ENCODE measurements at places on chromosomes 5 and 9.

DNA sequence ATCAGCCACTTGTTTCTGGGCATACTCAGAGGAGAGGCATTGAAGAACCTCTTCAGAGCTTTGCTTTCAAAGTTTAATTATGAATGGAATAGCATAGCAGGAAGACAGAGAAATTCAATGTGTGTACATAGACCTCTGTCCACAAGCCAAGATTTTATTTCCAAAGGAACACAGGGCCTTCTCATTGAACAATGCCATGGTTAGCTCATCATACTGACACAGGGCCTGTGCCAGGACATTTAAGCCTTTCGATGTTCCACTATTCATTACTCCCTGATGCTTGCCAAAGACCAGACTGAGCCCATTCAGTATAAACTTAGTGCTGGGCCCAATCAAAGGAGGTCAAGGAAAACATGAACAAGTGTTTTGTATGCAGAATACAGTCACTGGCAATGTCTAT is 280.8 kb downstream of the FBXL17 start:
- no peak overlapping the region for H3K27ac ChIP-seq
- no peaks in the 10 kb centered on the region for H3K4me1 ChIP-seq
- H3K36me3 ChIP-seq: no peaks in the 10 kb centered on the region
- no peak for DNase-seq
- H3K27me3 ChIP-seq: no peaks in the 10 kb centered on the region

DNA sequence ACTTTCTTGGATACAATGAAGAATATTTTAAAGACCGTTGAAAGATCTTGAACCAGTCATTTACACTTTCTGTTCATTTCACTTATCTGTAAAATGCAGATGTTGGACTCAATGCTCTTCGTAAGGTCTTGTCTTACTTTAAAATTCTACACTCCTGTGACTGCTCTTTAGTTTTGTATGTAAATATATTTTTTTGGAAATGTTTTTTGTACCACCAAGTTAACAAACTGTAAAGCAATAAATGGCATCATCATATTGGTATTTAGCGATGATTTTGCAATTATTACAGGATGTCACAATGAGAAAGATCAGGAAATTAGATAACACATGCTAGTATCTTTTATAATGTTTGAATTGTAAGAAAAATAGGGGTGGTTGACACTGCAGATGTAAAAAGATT is 80.8 kb upstream of the GNAQ start:
- no peak overlapping the region for H3K4me3 ChIP-seq
- H3K36me3 ChIP-seq: no peaks in the 10 kb centered on the region
- H3K27me3 ChIP-seq: peaks cover 3% of the 10 kb centered on the region
- no peak for DNase-seq
- no peaks in the 10 kb centered on the region for H3K4me1 ChIP-seq
- H3K27ac ChIP-seq: no peak overlapping the region

GRCh38 chr5:178429156-178429468 is 161.1 kb downstream of the COL23A1 start:
- DNase-seq: no peak
- H3K36me3 ChIP-seq: peaks cover 3% of the 10 kb centered on the region
- H3K27me3 ChIP-seq: peaks cover 5% of the 10 kb centered on the region
- peaks cover 39% of the 10 kb centered on the region for H3K4me1 ChIP-seq
- no peak overlapping the region for H3K4me3 ChIP-seq

DNA sequence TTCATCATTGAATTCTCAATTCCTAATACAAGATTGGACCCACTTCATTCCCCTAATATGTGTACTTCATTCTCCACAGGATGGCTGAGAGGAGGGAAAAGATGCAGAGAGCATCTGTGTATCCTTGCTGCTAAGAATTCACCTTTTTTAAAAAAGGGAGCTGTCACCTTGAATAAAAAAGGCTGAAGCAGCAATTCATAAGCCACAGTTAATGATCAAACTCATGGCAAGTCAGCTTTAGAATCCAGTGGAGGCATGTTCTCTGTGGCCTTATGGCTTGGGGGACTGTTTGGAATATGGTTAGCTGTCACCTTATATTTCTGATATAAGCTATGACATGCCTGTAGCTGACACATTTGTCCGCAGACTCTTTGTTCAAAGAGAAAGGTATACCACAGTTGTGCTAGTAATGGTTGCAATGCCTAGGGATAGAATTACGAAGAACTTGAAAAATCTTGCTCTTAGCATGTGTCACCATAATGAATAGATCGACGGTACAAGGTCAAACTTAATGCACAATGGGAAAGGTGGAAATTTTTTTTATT is 256.8 kb upstream of the TNC start:
- H3K27ac ChIP-seq: no peak overlapping the region
- peaks cover 11% of the 10 kb centered on the region for H3K4me1 ChIP-seq
- no peak overlapping the region for H3K4me3 ChIP-seq
- peaks cover 12% of the 10 kb centered on the region for H3K27me3 ChIP-seq
- no peak for DNase-seq
- peaks cover 8% of the 10 kb centered on the region for H3K36me3 ChIP-seq

- H3K4me1 ChIP-seq: no peaks in the 10 kb centered on the region
- H3K4me3 ChIP-seq: no peak overlapping the region
- H3K36me3 ChIP-seq: peaks cover 4% of the 10 kb centered on the region
- no peak overlapping the region for H3K27ac ChIP-seq
Observed at GRCh38 chr5:104400941-104401340, 838.4 kb upstream of the NUDT12 start.

- H3K27me3 ChIP-seq: no peaks in the 10 kb centered on the region
- H3K27ac ChIP-seq: no peak overlapping the region
- no peak for DNase-seq
- H3K36me3 ChIP-seq: no peaks in the 10 kb centered on the region
Observed at GRCh38 chr9:28014212-28014611, 440.9 kb upstream of the C9orf72 start.

GRCh38 chr9:124934290-124934689 is 6.6 kb downstream of the GOLGA1 start:
- H3K27ac ChIP-seq: peak overlapping the region; percentile 74
- DNase-seq: no peak
- peaks cover 3% of the 10 kb centered on the region for H3K4me1 ChIP-seq
- H3K4me3 ChIP-seq: no peak overlapping the region
- H3K36me3 ChIP-seq: peaks cover 16% of the 10 kb centered on the region

DNA sequence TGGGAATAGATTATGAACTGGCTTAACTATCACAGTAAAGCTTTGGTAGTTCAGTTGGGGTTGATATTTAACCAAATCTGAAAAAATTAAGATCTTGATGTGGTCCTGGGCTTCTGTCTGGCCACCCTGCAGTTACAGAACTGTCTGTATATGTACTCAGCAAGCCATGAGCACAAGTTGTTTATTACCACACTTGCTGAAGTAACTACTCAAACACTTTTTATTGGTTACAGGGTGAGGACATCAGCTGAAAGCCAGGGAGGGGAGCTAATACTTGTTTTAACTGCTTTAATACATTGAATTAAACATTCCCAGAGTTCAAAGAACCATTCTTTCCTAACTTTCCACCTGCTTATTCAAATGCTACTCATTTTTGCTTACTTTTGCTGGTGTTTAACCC is 29.4 kb upstream of the KCNN2 start:
- no peak for DNase-seq
- H3K4me1 ChIP-seq: no peaks in the 10 kb centered on the region
- H3K27ac ChIP-seq: no peak overlapping the region

DNA sequence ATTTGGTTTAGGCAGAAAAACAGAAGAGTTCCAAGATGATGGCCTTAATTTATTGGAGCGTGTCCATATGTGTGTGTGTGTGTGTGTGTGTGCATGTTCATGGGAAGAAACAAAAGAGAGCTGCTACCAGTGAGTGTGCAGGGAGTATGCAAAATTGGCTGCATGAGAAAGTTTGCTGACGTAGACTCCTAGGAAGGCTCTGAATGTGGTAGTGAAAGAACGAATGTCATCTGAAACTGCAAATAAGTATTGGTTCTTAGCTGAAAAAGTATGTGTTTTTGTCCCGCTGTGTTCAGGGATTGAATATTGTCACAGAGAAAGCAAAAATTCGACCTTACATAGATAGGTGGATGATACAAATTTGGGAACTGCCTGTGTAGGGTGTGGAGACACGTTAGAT is 542.6 kb upstream of the COX7C start:
- H3K36me3 ChIP-seq: no peaks in the 10 kb centered on the region
- DNase-seq: no peak
- H3K27me3 ChIP-seq: no peaks in the 10 kb centered on the region

DNA sequence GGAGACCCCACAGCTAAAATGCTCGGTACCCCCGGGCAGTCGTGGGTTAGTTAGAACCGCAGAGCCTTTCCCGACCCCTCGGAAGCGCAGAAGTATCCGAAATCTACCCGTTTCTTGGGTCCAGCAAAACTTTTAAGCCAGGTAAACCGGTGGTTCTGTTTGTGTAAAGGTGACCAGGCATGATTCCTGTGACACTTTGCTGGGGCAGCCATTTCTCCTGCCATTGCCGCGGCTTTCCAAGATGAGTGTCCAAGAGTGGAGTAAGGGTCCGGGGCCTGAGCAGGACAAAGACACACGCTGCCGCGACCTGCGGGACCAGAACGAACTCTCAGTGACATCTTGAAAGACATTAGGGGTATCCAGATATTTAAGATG is 655 bp downstream of the MARVELD2 start:
- peaks cover 16% of the 10 kb centered on the region for H3K4me1 ChIP-seq
- H3K4me3 ChIP-seq: peak overlapping the region; percentile 90
- peaks cover 48% of the 10 kb centered on the region for H3K36me3 ChIP-seq
- H3K27me3 ChIP-seq: peaks cover 20% of the 10 kb centered on the region
- peak overlapping the region; percentile 97 for H3K27ac ChIP-seq

- H3K27ac ChIP-seq: no peak overlapping the region
- no peak overlapping the region for H3K4me3 ChIP-seq
- H3K27me3 ChIP-seq: no peaks in the 10 kb centered on the region
- no peaks in the 10 kb centered on the region for H3K36me3 ChIP-seq
Observed at GRCh38 chr5:75006865-75007822, 45.2 kb downstream of the GCNT4 start.

DNA sequence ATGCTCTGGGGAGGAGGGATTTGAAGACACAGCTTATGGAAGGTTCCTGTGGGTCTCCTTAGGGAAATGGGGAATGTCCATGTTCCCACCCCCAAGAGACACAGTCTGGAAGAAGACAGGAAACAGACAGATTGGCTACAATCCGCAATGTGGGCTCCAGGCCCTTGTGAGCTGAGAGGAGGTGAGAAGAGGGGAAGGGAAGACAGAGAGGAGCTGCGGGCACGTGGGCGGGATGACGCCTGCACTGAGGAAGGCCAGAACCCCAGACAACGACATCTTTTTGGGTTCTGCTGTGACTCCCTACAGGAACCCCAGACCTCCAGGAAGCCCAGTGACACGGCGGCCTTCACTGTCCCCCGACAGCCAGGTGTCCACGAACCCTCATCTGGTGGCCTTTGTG is 29.9 kb upstream of the NKD2 start:
- H3K36me3 ChIP-seq: no peaks in the 10 kb centered on the region
- H3K27ac ChIP-seq: peak overlapping the region; percentile 65
- peaks cover 6% of the 10 kb centered on the region for H3K27me3 ChIP-seq
- no peak for DNase-seq

DNA sequence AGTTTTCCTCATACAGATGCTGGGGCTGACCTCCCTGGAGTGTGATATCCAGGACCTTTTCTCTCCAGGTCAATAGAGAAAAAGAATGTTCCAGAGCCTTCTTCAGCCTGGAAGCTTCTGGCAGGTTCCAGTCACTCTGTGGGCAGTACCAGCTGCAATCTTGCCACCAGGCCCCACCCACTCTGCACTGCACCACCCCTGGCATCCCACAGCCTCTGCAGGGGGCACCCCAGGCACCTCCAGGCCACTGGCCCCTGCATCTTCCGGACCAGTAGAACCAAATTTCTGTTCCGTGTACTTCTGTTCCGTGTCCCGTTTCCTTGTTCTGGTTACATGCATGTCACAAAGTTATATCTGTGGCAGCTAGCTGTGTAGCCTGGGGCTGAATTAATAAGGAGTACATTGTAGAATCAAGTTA is 83.3 kb upstream of the ZBTB43 start:
- peaks cover 28% of the 10 kb centered on the region for H3K4me1 ChIP-seq
- H3K36me3 ChIP-seq: no peaks in the 10 kb centered on the region
- peak overlapping the region; percentile 79 for H3K4me3 ChIP-seq
- no peak for DNase-seq
- H3K27me3 ChIP-seq: peaks cover 34% of the 10 kb centered on the region
- no peak overlapping the region for H3K27ac ChIP-seq

DNA sequence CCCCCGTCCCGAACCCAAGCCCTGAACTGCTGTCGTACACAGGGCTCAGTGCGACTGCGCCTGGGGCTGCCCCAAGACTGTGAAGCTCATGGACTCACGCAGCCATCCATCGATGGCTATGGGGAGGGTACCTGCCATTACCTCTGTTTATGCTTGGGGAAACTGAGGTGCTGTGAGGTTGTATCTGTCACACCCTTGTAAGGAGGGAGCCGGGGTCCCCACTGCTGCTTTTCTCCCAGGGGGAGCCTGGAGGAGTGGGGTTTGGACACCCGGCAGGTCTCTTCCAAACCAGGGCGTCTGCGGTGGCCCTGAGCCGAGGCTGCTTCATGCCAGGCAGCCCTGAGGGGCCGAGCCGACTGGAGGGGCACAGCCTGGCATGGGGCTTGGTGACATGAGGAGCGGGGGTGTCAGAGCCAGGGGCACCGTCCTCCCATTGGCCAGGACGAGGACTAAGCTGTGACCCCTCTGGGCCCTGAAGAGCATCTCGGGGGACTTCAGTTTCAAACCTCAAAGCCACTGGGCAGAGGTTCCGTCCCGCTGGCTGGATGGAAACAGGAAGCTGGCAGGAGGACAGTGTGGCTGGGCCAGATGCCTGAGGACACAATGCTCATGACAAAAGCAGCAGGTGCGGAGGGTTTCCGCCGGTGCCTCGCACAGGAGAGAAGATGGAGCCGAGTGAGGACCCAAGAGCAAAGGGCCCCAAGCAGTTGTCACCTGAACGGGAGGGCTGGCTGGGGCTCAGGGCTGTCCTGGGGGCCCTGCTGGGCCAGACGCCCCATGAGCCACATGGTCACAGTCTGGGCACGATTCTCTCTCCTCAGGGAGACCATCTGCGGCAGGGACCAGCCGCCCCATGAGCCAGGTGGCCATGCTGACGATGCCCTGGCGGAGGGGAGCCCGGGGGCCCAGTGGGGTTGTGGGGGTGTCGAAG is 54.4 kb upstream of the EXOC3 start:
- H3K27ac ChIP-seq: no peak overlapping the region
- H3K4me1 ChIP-seq: peaks cover 29% of the 10 kb centered on the region
- H3K36me3 ChIP-seq: peaks cover 13% of the 10 kb centered on the region
- H3K4me3 ChIP-seq: no peak overlapping the region
- no peaks in the 10 kb centered on the region for H3K27me3 ChIP-seq

DNA sequence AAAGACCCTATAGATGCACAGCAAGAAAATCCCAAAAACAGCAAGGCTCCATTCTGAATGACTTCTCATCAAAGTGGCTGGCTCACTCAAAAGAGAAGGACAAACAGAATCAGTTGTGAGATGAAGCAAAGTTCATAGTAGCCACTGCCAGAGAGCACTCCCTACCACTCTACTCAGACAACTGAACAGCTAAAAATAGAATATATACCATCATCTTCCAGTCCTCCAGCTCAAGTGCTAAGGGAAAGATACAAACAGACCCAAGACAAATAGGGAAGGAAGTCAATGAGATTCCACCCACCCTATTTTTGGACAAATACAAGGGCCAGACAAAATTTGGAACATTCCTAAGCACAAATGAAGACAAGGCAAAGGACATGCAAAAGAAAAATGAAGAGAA is 20.6 kb downstream of the GNAQ start:
- H3K4me3 ChIP-seq: no peak overlapping the region
- no peak overlapping the region for H3K27ac ChIP-seq
- peaks cover 30% of the 10 kb centered on the region for H3K4me1 ChIP-seq
- H3K36me3 ChIP-seq: peaks cover 12% of the 10 kb centered on the region
- DNase-seq: no peak
- H3K27me3 ChIP-seq: no peaks in the 10 kb centered on the region
